ENCODE measurements at places on chromosomes 11 and 22.

DNA sequence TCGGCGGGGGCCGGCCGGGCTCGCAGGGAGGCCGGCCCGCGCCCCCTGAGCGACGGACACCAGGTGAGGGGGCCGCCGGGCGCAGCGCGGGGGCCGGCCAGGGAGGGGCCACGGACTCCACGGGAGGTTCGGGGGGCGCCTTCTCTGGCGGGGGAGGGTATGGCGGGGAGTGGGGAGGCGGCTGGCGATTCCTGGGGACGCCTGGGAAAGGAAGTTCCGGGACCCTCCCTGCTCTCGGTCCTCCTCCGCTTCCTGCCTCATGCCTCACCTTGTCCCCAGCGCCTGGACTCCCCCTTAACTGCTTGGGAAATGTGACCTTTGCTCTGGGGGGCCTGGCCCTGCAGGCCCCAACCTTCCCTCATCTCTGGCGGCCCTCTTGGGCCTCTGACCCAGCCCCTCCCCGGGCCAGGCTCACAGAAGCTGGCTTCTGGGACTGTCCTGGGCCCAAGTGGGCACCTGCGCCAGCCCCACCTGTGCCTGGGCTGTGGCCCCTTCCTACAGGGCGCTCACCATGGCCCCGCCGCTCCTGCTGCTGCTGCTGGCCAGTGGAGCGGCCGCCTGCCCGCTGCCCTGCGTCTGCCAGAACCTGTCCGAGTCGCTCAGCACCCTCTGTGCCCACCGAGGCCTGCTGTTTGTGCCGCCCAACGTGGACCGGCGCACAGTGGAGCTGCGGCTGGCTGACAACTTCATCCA lies 516 bp downstream of the LRFN4 start:
- DNase-seq: peak; percentile 46

DNA sequence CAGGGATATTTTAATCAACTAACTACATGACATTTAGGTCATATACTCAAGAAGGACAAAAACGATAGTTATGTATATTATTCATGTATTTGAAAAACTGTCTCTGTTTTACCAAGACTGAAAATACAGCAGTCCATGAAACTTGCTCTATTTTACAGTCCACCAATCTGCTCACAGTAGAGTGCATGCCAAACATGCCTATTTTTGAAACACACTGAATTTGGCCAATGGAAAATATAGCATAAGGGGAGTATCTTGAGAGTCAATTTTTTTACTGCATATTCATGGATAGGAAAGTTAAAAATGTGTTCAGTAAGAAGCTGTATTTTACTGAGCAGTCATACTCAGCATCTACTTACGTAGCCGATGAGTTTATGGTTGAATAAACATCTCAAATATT lies 621.2 kb upstream of the CHORDC1 start:
- DNase-seq: no peak

GRCh38 chr11:122108192-122108799 lies 7.7 kb downstream of the BLID start:
- peak; percentile 72 for DNase-seq

DNA sequence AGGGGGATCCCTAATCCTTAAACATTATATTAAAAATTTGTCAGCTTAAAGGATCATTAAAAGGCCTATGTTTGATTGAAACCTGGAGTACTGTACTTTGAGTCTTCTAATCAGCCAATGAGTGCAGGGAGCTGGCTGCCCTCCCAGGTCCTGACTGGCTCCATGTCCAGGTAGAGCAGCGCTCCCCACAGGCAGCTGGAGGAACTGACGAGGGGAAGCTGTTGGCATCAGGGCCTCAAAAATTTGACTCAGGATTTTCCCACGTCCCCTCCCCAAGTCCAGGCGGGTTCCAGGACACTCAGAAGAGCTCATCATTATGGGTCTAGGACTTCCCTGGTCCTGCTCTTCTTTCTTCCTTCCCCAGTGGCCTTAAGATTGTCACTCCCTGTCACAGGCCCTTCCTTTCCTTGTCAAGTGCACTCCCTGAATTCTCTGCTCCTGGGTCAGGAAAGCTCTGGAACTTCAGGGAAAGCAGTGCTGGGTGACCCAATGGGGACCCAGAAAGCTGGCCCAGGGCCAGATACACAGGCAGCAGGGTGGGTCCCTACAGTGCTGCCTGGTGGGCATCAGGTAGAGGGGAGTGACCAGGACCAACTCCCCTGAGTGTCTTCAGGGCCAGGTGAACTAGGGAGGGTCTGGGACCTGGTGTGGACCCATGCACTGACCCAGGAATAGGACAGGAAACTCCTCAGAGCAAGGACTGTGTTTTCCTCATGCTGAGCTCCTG lies 65.5 kb downstream of the GGTLC2 start:
- no peak for DNase-seq

DNA sequence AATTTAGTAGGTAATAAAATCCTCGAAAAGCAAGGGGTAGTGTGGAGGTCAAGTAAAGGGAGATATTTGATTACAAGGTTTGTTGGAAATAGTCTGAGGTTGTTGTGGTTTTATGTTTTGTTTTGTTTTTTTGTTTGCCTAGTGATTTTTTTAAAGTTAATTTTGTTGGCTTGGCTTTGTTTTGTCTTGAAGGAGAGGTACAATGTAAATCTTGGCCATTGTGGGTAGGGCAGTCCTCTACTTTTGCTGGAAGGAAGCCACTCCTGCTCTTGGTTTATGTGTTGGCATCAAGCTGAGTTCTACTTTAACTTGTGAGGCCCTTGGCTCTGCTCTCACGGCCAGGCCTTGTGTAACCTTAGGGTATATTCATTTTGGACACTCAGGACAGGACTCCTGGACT lies 3.2 kb downstream of the AMOTL1 start:
- DNase-seq: no peak

- DNase-seq: peak; percentile 36
Observed at GRCh38 chr11:122226810-122227379, 110.9 kb upstream of the BLID start.

Measured in ELR (cell line).